Left kidney (tissue), 8 donors: ENCODE measurements at places on chromosomes 7 and 10.

DNA sequence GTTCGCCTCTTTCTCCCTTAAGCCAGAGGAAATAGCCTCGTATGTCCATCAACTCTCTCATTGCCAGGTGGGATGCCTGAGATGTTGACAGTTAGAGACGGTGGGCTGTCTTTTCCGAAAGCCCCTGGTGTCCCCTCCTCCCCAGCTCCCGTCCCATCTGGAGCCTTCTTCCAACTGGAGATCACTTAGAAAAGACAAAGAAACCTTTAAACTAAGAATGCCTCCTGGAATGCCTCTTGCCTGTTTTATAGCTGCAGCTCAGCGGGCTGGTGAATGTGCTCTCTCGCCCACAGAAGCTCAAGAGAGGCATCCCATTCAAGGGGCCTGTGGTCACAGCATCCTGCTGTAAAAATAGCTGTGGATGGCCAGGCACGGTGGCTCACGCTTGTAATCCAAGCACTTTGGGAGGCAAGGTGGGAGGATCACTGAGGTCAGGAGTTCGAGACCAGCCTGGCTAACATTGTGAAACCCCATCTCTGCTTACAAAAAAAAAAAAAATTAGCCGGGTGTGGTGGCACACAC is 5.2 kb upstream of the MYL10 start:
- no peak for DNase-seq

GRCh38 chr10:48805848-48806247 is 121.2 kb downstream of the WDFY4 start:
- no peak for DNase-seq

DNA sequence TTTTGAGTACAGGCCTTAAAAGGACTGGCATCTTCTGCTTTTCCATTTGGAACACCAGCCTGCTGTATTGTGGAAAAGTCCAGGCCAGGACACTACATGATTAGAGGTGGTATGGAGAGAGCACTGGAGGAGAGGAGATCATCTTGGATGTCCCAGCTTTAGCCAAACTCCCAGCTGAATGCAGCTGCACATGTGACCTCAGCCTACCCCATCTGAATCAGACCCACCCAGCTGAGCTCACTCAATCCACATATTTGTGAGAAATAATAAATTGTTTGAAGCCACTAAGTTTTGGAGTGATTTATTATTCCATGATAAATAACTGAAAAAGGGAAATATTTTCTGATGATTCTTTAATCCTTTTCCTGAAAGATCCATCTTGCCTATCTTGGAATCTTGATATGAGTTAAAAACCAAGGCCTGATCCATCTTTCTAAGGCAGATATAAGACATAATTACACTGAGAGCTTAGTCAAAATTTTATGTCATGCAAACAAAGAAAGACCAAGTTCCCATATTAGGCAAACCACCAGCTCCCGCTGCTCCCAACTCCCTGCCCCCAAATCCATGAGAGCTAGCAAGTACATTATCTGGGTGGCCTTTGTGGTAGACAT is 55.1 kb upstream of the TRIL start:
- DNase-seq, result no peak

GRCh38 chr10:113389969-113390368 is 162.9 kb upstream of the HABP2 start:
- DNase-seq, result no peak

- no peak for DNase-seq
Measured at GRCh38 chr10:42707234-42707633, 68.9 kb upstream of the ZNF33B start.

- no peak for DNase-seq
Measured at GRCh38 chr10:35824704-35825103, 182.6 kb upstream of the FZD8 start.

GRCh38 chr10:119737823-119738222 is 12.0 kb downstream of the INPP5F start:
- DNase-seq, result no peak

DNA sequence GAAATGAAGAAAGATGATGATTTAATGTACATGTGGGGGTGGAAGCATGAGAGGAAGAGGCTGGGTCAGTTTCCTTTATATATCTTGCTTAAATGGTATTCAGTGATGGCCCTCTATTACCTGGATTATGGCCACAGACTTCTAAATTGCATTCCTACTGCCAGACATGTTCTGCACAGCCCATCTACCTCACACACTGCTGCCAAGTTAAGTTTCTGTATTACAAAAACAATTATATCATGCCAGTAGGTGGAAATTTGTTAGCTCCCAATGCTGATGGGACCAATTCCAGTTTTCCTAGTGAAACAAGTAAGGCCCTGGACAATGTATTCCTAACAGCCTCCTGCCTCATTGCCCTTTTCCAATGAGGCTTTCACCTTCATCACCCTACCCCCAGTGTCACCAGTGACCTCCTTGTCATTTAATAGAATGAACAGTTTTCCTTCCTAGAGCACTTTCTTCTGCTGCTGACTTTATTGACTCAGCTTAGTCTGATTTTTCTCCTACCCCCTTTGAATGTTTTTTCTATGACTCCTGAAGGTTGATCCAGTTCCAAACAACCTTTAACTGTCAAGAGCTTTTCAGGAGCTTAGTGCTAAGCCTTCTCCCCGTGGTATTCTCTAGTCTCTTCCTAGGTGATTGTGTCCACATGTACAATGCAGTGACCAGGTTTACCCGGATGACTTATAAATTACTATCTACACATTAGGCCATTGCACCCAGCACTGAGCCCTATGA is 316.6 kb upstream of the ANKRD30A start:
- DNase-seq, result no peak

DNA sequence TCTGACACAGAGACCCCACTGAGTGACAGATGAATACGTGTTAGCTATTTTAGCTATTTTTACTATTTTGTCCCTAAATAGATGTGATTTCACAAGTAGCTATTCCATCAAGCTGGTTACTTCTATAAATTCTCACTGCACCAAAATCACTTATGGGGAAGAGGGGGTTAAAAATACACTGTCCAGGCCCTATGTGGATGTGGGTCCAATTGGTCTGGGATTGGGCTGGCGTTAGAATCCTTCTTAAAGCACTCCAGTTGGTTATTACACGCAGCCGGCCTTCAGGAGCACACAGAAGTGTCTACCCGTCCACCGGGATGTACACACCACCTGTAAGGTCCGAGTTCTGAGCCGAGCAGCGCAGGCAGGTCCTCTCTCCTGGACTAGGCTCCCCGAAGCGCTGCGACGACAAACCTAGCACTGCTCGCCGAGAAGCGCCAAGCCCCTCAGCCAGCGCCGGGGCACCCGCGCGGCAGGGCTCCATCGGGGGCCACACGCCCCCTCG is 222.3 kb upstream of the MKLN1 start:
- DNase-seq, result no peak

DNA sequence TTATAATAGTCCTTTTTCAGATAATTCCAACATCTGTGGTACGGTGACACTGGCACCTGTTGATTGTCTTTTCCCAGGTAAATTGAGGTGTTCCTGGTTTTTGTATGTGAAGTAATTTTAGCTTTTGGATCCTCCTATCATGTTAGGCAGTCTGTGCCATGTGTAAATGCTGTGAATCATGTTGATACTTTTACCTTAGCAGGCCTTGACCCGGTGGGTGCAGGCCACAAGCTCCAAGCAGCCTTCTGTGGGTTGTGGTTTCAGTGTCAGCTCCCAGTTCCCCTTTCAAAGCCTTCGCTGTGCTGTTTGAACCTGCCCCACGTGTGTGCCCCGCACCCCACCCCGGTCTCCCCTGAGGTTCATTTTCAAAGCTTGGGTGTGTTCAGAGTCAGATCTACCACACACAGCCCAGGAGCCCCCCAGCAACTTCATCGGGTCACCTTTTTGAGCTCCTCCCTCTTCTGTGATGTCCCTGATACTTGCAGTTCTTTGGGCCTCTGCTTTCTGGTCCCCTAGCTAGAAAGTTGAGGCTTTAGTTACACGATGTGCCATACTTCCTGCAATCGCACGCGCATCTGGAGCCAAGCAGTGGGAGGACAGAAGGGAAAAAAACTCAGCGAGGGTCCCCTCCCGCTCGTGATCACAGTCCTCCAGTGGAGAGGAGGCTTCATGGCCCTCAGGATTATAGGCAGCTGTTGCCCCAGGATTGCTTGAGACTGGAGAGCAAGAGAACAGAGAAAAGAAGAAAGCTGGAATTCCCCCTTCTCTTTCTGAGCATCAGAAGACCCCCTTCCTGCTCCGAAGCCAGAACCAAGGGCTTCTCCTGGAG is 8.7 kb upstream of the BHLHA15 start:
- no peak for DNase-seq

- no peak for DNase-seq
Measured at GRCh38 chr10:102935939-102936605, 18.0 kb downstream of the CNNM2 start.
